ENCODE measurements at places on chromosomes 1 and 21. TPM values are rescaled to one million over a fixed set of nuclear protein-coding genes. Genes with fewer than 3 reads are reported as not detected.
A peak's percentile ranks its signal among the peaks of the same experiment; 100 is the strongest.

GRCh38 chr21:46211376-46211775, 17.2 kb downstream of the LSS start:
- no peak overlapping the region for H3K27ac ChIP-seq
- DNase-seq, result no peak
- H3K4me1 ChIP-seq, result no peaks in the 10 kb centered on the region
- H3K36me3 ChIP-seq, result no peaks in the 10 kb centered on the region
- no peak overlapping the region for H3K4me3 ChIP-seq

DNA sequence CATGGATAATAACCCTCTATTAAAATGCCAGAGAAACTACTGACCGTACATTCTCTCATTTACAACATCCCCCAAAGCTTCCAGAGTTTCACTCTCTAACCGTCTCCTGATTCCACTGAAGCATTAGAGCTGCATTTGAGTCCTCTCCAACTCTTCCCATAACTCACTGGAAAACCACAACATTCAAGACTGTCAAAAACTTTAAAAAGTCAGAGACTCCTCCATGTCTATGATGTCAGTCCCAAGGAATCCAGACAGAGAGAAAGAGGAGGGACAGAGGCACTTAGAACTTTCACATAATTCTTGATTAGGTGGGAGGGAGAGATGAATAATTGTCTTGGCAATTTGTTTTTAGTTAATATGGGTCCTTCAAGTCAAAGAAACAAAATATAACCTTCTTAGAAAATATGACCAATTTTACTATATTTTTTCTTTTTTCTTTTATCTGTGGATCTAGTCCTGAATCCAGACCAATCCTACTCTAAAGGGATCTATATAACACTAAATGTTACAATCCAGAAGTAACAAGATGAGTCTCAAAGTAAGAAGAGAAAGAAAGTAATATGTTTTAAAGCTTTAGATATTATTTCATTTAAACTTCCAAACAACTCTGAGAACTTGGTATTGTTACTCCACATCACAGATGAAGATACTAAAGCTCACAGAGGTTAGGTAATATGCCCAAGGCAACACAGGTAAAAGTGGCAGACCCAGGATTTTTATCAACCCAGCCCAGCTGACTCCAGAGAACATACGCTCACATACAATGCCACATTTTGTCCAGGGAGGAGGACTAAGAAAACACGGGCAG, 23.8 kb downstream of the OTUD7B start:
- no peak overlapping the region for H3K27ac ChIP-seq
- peaks cover 6% of the 10 kb centered on the region for H3K4me1 ChIP-seq
- H3K27me3 ChIP-seq, result no peaks in the 10 kb centered on the region
- no peak for DNase-seq

DNA sequence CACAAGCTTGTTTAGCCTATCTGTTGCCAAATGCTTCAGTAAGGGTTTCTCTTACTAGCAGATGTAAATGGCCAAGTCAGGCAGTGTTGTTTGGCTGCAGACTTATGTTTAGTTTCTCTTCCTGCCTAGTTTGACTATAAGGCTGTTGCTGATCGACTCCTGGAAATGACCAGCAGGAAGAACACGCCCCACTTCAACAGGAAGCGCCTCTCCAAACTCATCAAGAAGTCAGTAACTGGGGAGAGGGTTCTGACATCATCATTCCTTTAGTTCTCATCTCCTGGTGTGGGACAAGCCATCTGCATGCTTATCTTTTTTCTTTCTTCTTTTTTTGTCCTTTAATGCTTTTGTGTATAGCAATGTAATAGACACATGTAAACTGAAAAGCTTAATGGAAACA, 25.1 kb downstream of the RRP1B start:
- no peaks in the 10 kb centered on the region for H3K27me3 ChIP-seq
- H3K36me3 ChIP-seq, result peaks cover 39% of the 10 kb centered on the region
- H3K27ac ChIP-seq, result peak overlapping the region; percentile 25

DNA sequence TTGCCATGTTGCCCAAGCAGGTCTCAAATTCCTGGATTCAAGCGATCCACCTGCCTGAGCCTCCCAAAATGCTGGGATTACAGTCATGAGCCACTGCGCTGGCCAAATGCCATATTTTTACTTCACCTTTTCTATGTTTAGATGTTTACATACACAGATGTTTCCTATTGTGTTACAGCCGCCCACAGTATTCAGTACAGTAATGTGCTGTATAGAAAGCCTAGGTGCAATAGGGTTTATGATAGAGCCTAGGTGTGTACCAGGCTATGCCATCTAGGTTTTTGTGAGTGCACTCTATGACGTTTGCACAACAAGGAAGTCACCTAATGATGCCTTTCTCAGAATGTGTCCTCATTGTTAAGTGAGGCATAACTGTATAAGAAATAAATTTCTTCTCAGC, 153.4 kb downstream of the CHRM3 start:
- no peak for DNase-seq
- H3K27me3 ChIP-seq, result no peaks in the 10 kb centered on the region
- H3K4me1 ChIP-seq, result no peaks in the 10 kb centered on the region
- H3K4me3 ChIP-seq, result no peak overlapping the region
- no peaks in the 10 kb centered on the region for H3K36me3 ChIP-seq

- DNase-seq, result no peak
- H3K4me1 ChIP-seq, result no peaks in the 10 kb centered on the region
- H3K36me3 ChIP-seq, result peaks cover 11% of the 10 kb centered on the region
These were observed 169.5 kb upstream of the L1TD1 start for GRCh38 chr1:62025154-62025553.

DNA sequence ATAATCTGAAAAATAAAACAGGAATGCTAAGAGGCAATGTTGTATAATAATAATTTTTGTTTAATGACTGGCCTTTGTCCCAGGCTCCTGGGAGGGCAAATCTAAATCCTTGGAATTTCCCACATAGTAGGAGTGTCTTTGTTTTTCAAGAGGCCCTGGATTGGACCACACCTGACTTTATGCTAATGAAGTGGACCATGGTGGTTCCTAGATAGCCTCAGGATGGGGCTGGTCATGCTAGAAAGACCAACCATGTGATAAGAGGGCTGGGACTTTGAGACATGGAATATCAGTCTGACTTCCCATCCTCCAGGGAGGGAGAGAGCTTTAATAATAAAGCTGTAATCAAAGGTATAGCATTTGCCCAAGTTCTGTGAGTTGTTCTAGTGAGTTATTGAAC, 138.2 kb upstream of the RAB4A start:
- H3K27me3 ChIP-seq, result no peaks in the 10 kb centered on the region
- peaks cover 68% of the 10 kb centered on the region for H3K4me1 ChIP-seq
- H3K4me3 ChIP-seq, result no peak overlapping the region
- no peak overlapping the region for H3K27ac ChIP-seq
- DNase-seq, result no peak

DNA sequence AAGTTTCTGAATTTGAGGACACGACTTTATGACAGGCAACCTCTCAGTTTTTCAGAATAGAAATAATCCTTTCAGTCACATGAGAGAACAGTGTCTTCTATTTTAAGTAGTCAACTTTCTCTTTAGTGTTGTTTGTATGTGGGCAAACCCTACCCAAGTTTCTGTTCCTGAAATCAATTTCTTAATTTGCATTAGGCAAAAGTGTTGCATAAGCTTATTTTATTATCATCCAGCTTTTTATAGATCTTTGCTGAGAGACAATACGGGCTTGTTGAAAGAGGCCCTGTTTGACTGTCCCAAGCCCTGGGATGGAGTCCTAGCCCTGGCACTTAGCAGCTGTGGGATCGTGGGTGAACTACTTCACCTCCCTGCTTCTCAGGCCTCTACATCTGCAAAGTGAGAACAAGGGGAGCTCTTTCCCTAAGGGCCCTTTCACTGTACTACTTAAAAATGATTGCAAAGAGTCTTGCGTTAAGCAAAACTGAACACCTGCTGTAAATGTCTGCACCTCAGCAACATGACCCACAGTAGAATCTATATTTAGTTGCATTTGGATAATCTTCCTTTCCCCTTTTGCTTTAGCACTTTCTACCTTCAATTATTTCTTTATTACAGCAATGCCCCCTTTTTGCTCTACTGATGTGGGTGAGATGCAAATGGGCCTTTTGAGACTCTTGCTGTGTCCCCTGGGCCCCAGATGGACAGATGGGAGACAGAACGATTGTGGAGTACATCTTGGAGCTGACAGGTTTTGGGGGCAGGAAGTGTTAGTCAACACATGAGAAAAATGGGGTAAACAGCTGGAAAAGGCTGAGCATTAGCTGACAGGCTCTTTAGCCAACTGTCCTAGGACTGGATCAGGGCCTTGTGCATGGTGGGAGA, 41.0 kb upstream of the SCAF4 start:
- H3K27ac ChIP-seq, result no peak overlapping the region
- H3K4me3 ChIP-seq, result no peak overlapping the region
- no peak for DNase-seq
- no peaks in the 10 kb centered on the region for H3K27me3 ChIP-seq

Gene GUCA2B
- total RNA-seq, result not detected

Gene SHISA4
- total RNA-seq, result 0.97 TPM
